ENCODE measurements at places on chromosomes 4 and X.
A peak's percentile ranks its signal among the peaks of the same experiment; 100 is the strongest.

- no peak for DNase-seq
These were observed 583.5 kb upstream of the FAT1 start for GRCh38 chr4:187307131-187307530.

GRCh38 chr4:55634417-55635128 lies 1.5 kb downstream of the NMU start:
- no peak for DNase-seq

DNA sequence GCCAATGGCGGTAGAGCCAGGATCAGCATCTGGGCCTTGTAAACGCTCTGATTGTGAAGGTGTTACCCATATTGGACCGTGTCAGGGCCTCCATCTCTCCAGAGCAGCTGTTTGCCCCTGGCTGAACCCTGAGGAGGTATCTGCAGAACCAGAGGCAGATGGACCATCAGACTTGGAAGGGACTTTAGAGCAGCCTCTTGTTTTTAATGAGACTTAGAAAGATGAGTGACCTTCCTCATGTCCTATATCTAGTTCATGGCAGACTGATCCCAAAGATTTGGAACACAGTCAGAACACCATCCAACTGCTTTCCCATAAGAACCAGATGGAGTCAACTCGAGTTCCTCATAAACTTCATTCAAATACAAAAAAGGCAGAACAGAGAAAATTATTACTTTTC lies 135.1 kb upstream of the MSX1 start:
- DNase-seq, result no peak

- DNase-seq, result no peak
These were observed 90.4 kb upstream of the RAB40AL start for GRCh38 chrX:102846544-102847236.

- DNase-seq, result no peak
These were observed 97.2 kb upstream of the ACSL4 start for GRCh38 chrX:109830157-109830703.

DNA sequence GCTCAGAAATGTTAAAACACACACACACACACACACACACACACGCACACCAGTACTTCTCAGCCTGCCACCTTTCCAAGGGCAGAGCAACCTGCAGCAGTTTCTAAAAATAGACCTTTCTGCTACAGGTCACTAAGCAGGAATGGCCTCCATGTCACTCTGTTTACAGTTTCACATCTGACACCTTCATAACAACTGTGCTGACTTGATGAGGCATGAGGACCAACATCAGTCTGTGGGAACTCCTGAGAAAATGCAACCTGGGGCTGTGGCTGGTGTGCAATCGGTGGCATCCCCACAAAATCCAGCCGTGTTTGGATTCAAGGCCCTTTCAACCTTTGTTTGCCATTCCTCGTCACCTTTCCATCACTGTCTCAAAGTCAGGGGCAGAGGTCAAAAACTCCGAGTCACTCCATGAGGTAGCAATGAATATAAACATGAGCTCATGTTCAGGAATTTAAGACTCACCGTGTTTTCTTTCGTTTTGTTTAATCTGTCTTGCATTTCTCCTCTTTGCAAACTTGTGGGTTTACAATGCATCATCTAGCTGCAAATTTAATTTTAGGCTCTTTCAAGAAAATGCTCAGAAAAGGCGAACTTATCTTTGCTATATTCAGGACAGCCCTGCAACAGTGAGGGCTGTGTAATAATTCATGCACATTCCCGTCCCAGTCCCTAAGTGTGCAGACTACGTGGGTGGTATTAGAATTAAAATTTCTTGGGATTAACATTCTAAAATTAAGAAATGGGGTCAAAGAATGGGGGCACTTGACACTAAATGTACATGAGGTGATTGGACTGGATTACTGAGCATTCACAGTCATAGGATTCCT lies 135.3 kb downstream of the SHROOM3 start:
- no peak for DNase-seq

- peak; percentile 23 for DNase-seq
These were observed 1.0 kb downstream of the HMGB2 start for GRCh38 chr4:173332963-173333657.

DNA sequence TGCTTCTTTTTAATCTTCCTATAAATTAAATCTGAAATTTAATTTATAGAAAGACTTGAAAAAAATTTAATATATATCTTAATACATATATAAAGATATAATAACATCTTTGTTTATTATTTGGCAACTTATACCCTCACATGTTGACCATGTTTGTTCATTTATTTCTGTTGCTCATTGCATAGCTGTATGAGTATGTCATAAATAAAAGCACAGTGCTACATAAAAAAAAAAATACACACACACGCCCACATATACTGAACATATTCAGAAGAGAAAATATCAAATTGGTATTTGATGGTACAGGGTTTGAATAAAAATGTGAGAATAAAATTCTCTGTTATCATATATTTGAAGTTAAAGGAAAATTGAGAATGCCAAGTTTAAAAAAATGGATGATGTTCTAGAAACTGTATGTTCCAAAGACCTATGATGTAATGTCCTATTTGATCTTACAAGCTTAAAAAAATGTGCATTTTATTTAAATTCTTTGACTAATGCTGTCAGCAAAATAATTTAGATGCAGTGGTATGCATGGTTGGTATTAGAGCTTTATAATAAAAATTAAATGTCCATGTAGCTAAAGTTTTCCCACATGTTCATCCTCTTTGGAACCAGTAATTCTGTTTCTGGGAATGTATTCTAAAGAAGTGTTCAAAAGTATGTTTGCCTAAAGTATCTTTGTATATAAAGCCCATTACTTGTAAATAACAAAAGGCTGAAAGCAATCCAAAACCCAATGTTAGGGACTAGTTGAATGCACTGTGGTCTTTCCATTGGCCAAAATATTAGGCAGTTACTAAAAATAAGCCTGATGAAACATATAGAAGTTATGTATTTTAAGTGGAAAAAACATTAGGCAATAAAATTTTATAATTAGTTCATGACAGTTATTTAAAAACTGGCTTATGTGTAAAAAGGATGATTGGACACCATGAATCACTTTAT lies 12.9 kb downstream of the TMEM184C start:
- DNase-seq, result no peak

DNA sequence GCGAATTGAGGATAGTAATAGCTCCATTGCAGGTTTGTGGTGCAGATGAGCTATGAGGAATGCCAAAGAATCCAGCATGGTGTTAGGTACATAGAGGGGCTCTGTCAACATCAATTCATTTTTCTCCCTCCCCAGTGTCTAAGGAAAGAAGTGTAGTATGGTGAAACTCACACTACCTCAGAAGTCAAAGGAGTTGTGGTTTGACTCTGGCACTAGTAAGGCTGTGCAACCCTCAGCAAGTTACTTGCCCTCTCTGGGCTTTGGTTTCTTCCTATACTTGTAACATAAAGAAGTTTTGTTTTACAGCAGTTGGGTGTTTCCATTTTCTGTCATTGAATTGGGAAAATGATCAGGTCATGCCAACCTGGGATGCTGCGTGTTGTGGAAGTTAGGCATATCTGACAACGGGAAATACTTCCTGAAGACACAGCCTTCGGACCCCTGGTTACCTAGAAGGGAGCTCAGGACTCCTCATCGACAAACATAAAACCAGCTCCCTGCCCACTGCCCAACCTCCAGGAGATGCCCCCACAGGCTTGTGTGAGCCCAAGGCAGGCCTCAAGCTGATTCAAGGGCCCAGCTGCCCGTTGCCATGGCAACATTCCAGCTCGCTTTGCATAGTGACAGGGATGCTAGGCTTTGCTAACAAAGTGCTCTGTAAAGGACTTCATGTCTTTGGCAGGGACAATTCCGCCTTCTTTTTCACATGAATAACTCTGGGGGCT lies 71.4 kb downstream of the RTL5 start:
- DNase-seq, result no peak

GRCh38 chr4:1871471-1872021 lies 353 bp downstream of the NSD2 start:
- DNase-seq, result peak; percentile 67

- DNase-seq, result no peak
These were observed 71.3 kb downstream of the GLRA3 start for GRCh38 chr4:174757736-174758135.

GRCh38 chrX:143623657-143624056 lies 12.2 kb downstream of the SLITRK4 start:
- no peak for DNase-seq

GRCh38 chr4:31964685-31965084 lies 1244.5 kb downstream of the PCDH7 start:
- DNase-seq, result no peak

DNA sequence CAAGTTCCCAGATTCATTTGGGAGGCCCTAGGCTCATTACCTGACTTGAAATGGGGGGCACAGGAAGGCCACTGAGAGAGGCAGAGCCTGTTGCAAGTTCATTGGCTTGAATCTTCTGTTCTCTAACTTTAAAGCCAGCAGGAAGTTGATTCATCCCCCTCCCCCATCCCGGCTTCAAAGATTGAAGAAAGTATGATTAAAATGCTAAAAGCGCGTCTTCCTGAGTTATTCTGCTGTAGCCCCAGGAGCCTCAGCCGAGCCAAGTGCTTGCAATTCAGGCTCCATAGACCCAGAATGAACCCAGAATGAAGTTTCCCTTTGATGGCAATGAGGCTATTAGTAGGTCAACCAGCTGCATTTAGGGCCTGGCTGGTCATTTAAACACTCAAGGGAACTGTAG lies 14.7 kb downstream of the CHST7 start:
- DNase-seq, result no peak

- DNase-seq, result no peak
These were observed 245.0 kb upstream of the HTR2C start for GRCh38 chrX:114338870-114339269.

DNA sequence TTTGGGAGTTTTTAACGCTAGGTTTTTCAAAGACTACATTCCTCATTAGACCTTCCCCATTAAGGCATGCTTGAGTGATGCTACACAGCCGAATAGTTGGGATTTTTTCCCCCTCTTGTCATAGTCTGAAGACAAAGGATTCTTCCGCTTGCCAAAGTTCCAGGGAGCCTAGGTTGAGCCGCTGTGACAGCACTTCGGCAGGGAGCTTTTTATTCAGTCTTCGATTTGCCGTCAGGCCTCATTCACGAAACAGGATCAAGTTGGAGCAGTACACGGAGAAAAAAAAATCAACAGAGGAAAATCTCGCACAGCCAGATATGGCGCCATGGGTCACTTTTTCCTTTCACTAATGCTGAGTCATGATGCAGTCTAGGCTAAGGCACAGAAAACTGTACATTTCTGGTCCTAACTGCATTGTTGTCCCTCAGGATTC lies 24.3 kb downstream of the SHROOM3 start:
- DNase-seq, result no peak

- no peak for DNase-seq
These were observed 147.8 kb upstream of the CXXC4 start for GRCh38 chr4:104642521-104642920.

GRCh38 chrX:3445806-3446490 lies 99.5 kb upstream of the MXRA5 start:
- no peak for DNase-seq

GRCh38 chrX:153885968-153886903 lies at the start of gene L1CAM:
Gene L1CAM (minus strand): TSS chrX:153886173. CDS start chrX:153875836, 10,337 bp downstream.
- no peak for DNase-seq

- DNase-seq, result peak; percentile 98
These were observed 354 bp upstream of the TEC start for GRCh38 chr4:48269861-48270522.

- DNase-seq, result no peak
These were observed 146.2 kb downstream of the SPATA18 start for GRCh38 chr4:52197306-52197705.

GRCh38 chrX:26918631-26919030 lies 544.5 kb downstream of the PPP4R3C start:
- peak; percentile 3 for DNase-seq

- no peak for DNase-seq
These were observed 13.8 kb upstream of the FGFBP2 start for GRCh38 chr4:15976456-15977447.

DNA sequence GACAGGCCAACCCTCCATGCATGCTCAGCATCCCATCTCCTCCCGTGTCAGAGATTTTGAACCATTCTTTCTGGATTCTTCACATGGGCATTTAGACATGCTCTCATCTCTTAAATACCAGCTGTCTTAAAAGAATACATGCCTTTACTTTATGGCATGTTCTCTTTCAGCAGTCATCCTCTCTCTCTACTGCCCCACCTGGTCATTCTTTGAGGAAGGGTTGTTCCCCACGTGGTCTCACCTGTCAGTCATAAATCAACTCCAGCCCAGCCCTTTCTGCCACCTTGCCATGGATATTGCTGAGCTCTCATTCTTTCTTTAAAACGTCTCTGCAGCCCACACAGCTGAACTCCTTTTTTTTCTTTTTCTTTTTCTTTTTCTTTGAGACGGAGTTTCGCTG lies 111.3 kb downstream of the ARHGAP10 start:
- peak; percentile 25 for DNase-seq

DNA sequence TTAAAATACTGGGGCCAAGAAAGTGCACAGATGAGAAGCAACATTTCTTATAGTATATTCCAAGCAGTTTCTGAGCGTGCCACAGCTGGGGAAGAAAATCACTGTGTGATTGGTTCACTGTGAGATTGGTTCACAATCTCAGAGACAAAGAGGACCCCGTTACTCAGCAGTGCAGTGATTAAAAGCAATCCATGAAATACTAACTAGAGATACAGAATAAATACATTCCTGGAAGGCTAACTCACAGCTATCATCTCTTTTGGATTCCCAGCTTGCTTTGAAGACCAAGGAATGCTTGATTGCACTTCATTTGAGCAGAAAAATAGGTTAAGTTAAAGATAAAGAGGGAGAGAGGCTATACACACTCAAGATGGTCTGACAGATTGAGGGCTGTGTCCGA lies 132.1 kb upstream of the RAPGEF2 start:
- DNase-seq, result no peak

DNA sequence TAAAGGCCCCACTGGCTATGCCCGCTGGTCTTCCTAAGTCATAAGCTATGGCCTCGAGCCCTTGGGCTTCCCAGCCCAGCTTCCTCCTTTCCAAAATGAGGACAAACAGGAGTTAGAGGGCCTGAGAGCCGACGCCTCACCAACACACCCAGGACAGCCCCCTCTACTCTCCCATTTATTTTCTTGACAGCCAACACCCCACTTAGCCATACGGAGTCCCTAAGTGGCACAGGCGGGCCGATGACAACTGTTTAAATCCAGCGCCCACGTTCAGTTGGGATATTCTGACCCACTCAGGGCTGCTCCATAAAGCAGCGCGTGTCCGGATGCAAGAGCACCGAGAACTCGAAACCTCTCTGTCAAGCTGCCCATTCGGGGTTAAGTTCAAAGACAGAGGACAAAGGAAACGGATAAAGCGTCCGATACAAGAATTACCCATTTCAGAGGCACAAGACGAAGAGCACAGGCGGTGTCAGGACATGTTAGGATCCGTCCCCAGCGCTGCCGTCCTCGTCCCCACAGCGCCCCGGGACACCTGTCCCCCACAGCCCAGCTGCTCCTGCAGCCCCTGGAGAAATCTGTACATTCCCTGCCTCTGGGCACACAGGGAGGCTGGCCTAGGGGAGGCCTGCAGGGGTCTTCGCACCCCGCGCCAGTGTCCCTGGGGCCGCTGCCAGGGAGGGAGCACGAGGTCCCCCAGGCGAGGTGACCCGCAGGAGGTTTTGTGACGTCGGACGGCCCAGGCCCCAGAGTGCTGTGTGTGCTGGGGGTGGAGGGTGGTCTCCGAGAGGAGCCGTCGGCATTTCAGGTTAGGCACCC lies 1.2 kb downstream of the PRKX start:
- peak; percentile 32 for DNase-seq

Measured in GM13977 (cell line).